ENCODE measurements at places on chromosomes 2 and 18.
A peak's percentile ranks its signal among the peaks of the same experiment; 100 is the strongest.

DNA sequence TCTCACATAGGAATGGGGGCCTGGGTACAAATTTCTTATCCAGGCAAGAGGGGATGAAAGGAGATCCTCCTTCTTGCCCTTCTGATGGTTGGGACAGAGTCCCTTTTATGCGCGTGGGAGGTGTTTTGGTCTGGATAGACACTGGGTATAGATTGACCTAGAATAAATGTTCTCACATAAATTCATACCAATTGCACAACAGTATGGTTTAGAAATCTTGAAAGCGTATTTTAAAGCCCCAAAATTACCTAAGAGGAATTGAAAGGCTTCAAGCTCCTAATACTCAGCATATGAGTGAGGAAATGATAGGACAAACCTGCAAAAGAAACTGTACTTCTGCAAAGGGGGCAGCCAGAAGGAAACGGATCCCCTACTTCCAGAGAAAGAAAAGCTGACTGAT is 2.6 kb upstream of the BCL2 start:
- DNase-seq, result no peak

- peak; percentile 72 for DNase-seq
Measured at GRCh38 chr2:233976690-233977294, 59.6 kb downstream of the TRPM8 start.

DNA sequence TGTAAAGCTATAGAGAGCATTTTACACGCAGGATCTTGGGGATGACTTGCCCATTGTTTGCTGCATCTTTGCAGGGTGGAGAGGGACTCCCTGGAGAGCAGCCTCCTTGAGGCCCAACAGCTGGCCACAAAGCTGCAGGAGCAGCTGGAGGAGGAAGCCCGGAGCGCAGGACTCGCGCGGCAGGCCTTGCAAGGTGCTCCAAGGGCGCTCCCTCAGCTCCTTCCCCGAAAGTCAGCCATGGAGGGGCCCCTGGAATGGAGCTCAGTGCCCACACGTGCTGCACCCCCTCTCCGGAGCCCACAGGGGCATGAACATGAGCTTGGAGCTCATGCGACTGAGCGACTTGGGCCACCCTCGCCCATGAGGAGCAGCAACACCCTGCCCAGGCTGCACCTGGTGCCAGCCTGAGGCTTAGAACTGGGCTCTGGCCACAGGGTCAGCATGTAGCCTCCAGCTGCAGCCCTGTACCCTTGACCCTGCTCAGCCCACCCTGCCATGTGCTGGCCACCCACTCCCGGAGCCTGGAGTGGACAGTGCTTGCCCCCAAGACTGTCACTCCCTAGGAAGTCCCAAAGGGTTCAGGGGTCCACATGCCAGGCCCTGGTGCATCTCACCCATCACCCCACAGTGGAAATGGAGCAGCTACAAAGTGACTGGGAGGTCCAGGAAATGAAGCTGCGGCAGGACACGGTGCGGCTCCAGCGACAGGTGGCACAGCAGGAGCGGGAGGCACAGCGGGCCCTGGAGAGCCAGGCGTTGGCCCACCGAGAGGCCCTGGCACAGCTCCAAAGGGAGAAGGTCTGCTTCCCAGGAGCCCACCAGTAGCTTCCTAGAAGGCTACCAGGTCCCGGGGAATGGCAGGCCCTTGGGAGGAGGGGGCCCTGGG is 43.0 kb downstream of the CROCC2 start:
- no peak for DNase-seq

DNA sequence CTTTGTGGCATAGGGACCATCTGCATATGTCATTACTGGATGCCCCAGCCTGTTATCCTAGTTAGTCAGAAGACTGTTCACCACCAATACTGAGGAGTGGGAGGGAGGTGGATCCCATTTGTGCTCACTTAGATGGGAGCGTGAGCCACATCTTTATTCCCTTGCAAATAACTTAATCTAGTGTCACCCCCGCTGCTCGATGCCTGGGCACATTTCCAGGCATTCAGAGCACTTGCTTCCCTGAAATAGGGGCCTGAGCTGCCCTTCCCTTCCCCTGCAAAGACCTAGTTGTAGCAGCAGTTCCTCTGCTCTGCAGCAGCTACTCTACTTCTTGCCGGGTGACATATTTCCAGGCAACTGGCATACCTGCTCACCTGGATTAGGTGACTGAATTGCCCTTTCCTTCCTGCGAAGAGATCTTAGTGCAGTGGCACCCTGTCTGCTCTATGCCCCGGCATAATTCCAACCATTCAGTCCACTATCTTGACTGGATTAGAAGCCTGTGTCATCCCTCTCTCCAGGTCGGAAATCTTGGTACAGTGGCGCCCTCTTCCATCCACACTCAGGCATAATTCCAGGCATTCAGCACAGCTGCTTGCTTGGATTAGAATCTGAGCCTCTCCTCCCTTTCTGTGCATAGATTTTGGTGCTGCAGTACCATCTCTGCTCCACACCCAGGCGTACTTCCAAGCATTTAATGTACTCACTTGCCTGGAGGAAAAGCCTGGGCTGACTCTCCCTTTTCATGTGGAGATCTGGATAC is 1389.1 kb upstream of the TMEFF2 start:
- DNase-seq, result peak; percentile 25

- DNase-seq, result peak; percentile 13
Measured at GRCh38 chr2:69464575-69464974, 27.3 kb upstream of the NFU1 start.

- no peak for DNase-seq
Measured at GRCh38 chr18:62329691-62330454, 4.8 kb downstream of the TNFRSF11A start.

GRCh38 chr2:145321344-145321743 is 801.4 kb upstream of the ZEB2 start:
- DNase-seq, result no peak

DNA sequence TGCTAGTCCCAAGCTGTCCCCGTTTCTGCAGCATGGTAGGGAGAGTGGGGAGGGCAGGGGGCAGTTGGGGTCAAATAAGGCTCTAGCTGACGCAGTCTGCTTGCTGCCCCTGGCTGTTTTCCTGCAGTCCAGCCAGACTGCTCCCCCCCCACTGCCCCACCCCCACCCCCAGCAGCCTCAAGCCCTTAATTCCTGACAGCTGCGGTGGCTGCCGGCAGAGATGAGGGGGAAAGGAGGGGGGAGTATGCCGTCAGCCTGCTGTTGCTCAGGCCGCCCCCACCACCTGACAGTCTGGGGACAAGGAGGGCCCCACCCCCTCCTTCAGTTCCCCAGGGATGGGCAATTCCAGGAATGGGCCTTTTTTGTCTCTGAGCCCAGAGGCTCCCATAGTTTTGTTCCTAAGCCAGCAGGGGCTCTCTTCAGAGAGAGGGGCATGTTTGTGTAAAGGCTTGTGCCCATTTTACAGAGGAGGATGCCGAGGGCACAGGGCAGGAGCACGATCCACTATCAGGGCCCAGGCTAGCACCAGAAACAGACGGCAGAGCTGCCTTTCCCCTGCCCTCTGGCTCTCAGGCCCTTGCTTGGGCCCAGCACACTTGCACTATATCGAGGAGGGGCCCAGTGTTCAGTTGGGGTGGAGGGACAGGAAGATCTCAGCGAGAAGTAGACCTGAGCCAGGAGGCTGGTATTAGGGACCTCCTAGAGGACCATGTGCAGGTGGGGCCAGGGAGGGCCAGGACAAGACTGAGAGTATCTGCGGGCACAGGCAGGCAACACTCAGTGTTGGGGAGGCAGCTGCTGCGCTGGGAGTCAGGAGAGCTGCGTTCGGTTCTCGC is 1.5 kb upstream of the WNT10A start:
- DNase-seq, result no peak

GRCh38 chr2:212489719-212490346 is 48.8 kb downstream of the ERBB4 start:
- no peak for DNase-seq

GRCh38 chr2:121200419-121201315 is 84.3 kb downstream of the TFCP2L1 start:
- DNase-seq, result no peak

GRCh38 chr2:47189635-47190034 is 34.5 kb upstream of the STPG4 start:
- DNase-seq, result no peak

- DNase-seq, result no peak
Measured at GRCh38 chr2:69453475-69454129, 16.4 kb upstream of the NFU1 start.

DNA sequence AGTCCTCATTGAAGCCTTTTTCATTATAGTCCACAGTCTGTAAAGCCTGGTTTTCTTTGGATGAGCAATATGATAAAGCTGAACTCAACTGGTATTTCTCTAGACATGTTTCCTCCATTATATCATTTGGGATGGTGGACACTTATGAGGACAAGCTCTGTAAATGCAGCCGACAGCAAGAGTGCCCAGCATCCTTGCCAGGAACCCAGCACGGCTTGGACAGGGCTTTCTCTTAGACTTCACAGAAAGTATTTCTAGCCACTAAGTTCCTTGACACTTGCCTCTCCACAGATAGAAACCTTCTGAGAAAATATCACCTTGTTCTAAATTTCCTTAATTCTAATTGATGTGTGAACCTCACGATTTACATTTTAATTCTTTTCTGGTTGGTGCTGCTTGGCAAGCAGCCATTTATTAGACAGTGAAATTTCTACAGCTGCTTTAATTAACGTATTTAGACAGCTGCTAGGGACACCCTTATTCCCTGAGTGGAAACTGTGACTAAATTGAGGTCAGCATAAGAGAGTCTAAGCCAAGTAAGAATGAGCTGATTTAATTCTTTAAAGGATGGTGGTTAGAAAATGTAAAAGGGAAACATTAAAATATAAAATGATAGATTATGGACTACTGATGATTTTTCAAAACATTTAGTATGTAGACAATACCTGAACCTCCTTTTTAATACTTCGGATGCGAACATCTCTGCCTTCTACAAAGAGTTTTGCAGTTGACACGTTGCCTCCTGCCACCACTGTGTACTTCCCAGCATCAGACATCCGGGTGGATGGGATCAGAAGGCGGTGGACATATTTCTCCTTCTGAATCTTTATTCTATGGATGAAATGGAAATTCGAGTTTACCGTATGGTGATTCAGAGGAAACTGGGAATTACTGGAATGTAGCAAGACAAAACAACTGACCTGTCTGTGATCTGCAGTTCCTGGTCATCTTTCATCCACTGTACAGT is 39.8 kb downstream of the TTN start:
- DNase-seq, result no peak

DNA sequence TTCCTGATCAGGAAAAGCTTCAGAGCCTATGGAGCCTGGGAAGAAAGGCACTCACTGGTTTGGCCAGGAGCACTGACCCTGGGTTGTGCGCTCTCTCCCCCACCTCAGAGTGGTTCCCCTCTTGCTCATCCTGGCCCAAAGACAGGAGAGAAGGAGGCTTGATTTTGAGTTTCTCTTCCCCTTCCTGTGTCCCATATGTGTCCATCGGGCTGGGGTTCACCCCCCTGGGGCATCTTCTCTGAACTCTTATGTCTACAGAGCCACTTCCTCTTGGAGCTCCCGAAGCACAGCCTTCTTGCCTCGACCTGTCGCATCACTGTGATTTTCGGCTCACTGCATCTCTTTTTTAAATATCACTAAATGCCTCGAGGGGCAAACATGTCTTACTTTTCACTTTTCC is 692.3 kb downstream of the RNF144A start:
- DNase-seq, result no peak

DNA sequence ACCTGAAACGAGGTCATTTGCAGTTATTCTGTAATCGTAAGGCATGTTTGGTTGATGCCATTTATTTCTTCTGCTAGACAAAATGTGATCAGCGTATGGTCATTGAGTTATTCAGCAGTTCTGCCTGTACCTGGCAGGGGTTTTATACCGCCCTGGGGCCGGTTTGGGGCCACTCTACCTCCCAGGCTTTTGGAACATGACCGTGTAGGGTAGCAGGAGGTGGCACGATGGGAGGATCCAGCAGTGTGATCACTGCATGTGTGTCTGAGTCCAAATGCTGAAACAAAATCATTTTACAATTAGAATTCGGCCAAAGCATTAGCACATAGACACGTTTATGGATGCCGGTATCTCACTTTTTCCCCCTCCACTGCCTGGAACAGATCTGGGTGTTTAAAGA is 26.7 kb downstream of the LPIN1 start:
- no peak for DNase-seq

GRCh38 chr2:222688917-222689316 is 17.5 kb downstream of the MOGAT1 start:
- DNase-seq, result no peak

- no peak for DNase-seq
Measured at GRCh38 chr18:8795586-8796325, 90.4 kb downstream of the MTCL1 start.

- DNase-seq, result no peak
Measured at GRCh38 chr2:216693414-216694080, 1.8 kb downstream of the IGFBP5 start.

DNA sequence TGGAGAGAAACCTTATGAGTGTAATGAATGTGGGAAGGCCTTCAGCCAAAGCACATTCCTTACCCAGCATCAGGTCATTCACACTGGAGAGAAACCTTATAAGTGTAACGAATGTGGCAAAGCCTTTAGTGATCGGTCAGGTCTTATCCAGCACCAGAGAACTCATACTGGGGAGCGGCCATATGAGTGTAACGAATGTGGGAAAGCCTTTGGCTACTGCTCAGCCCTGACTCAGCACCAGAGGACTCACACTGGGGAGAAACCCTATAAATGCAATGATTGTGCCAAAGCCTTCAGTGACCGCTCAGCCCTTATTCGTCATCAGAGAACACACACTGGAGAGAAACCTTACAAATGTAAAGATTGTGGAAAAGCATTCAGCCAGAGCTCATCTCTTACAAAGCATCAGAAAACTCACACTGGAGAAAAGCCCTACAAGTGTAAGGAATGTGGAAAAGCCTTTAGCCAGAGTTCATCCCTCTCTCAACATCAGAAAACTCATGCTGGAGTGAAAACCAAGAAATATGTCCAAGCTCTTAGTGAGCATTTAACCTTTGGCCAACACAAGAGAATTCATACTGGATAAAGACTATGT is 7.8 kb downstream of the ZNF892 start:
- no peak for DNase-seq

DNA sequence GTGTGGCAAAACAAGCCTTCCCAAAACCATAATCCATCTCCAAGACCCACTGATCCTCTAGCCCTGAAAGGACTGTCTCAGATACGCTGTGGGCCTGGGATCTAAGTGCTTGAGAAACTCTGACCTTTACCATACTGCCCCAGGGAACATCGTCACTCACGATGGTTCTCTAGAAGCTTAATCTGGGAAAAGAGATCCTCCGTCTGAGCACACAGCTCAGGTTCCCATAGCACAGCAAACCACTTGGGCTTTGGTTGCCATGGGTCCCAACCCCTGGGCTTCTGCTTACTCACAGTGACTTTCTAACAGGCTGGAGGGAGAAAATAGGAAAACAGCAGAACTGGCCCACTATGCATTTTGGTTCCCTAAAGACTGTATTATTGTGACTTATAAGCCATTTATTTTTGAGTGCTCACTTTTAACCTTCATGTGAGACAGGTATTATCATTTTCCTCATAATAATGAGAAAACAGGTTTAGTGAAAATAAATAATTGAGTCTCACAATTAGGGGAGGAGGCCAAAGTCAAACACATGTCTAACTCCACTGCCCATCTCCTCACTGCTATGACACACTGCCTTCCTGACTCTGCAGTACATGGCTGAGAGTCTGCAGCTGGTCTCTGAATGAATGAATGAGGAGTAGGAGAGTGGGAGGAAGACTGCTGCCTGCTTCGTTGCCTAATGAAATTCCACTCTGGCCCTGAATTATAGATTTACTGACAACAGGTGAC is 46.7 kb downstream of the REEP1 start:
- no peak for DNase-seq

Measured in NCI-H526 (cell line).